CD8-positive, alpha-beta T cell (primary cell): ENCODE measurements at places on chromosomes 6 and 20.

- peak; percentile 70 for DNase-seq
Observed at GRCh38 chr20:49668181-49668877, 45.3 kb downstream of the B4GALT5 start.

DNA sequence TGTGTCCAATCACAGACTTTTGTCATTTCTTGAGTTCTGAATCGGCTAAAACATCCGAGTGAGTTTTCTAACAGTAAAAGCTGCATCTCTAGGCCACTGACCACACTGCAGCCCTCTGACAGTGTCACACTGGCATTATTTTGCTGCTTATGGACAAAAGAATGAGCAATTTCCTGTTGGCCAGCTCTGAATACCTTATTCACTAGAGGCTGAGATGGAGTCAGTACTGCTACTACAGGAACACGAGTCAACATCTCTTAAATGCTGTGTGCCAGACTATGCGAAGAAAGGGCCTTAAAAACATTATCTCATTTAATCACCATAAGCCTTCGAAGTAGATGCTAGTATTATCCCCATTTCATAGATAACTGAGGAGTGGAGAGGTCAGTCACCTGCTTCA, 42.5 kb upstream of the IPCEF1 start:
- DNase-seq: no peak

DNA sequence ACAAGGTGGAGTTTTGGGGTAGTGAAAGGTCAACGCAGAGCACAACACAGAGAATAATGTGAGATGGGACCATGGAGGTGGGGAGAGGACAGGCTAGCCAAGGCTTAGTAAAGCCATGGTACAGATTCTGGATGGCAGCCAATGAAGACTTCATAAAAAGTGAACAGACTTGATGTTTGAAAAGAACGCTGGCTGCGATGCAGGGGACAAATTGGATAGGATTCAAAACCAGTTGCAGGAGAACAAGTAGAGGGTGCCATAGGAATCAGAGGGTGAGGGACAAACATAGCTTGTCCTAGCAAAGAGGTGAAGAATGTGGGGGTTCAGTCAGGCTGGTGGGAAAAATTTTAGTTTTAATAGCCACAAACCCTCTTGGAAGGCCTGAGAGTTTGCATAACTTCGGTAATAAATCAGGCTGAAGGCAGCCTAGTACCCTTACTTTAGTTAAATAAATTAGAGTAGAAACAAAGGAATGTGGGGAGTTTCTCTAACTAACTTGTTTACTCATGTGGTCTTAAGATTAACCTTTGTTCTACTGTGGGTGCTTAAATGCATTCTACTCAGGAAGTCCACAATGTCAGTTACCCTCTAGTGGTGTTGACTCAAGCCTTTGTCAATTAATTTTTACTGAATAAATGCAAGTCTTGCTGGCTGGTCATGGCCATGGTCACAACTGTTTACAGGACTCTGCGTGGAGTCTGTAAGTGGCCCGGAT, 216.4 kb downstream of the C6orf118 start:
- no peak for DNase-seq

DNA sequence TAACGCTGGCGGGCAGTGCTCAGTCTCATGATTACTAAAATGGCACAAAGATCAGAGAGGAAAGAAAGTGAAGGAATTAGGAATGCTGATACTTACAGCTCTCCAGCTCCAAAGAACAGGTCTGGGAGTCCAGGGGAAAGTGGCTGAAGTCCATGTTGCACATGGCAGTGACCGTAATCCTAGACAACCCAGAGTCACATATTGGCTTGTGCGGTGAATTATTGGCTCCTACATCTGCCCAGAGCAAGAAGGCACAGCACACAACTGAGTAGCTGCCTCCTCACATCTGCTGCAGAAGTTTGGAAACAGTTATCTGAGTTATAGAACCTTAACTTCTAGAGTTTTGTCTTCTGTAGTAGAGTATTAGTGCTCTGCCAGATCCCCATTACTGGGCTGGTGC, 47.2 kb downstream of the GABRR2 start:
- DNase-seq: no peak

DNA sequence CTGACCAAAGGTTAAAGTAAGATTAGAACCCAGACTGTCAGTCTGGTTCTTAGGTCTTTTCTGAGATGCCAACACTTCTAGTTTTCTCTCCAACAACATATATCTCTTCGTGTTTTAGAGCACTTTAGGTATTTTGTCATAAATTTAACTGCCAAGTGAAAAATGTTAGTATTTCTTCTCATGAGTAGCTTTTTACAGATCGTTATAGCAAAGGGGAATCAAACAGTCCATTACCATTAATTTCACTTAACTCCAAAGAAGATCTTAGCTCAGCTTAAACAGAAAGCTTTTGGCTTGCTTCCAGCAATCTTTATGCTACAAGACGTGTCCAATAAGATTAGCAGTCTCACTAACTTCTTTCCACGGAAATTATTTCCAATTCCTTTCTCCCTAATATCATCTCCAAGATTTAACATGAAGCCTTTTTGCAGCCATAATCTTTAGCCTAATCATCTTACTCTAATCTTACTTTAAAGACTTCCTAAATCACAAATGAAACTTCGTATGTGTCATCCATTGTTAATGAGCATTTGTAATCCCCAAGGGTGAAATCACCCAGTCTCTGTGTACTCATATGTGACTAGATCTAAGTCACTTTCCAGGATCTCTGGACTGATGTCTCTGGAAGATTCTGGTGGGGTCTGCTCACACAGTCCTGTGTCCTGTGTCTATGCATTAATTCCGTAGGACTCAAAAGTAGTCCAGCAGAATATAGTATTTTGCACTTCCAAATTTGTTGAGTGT, 38.7 kb downstream of the MOXD1 start:
- DNase-seq: no peak

DNA sequence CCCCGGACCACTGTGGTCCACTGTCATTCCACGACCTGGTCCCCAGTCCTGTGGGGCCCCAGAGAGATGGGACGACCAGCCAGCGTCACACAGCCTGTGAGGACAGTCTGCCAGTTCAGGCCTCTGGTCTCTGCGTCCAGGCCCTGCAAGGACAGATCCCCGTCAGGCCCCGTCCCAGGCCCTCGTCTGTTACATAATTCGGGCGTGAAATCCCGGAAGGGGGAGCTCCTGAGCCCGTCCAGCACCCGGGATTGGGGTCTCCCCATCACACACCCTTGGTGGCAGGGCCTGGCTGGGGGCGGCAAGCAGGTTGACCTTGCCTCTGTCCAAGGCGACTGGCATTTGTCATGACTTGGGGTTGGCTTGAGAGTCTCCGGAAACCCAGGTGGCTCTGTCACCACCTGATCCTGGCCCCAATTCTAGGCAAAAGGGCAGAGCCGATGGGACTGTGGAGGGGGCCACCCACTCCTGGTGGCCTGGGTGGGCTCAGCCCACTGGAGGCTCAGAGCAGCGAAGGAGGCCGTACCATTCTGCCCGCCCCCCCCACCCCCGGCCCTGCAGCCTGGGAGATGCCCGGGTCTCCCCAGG, 73.8 kb upstream of the GATA5 start:
- no peak for DNase-seq

- DNase-seq: no peak
Observed at GRCh38 chr6:42140756-42141602, 1.4 kb downstream of the C6orf132 start.

DNA sequence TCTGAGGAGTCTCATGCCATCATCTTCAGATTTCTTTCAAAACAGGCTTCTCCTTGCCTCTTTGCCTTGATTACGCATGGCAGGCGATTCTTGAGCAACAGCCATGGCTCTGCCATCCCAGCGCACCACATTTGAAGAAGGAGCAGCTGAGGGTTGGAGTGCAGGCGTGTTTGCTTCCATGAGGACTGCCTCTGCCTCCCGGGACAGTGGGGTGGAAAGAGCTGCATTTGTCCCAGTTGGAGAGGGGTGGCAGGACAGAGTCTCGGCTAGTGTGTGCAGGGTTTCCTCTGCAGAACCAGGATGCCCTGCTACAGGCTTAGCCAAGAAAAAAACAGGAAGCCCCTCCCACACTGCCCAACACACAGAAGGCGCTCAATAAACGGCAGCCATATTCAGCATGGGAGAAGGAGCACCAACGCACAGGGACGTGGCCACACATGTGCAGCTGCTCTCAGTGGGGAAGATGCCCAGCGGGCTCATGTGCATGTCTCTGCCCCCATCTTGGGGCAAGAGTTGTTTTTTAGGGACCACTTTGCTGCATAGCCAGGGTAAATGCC, 36.6 kb downstream of the IRF4 start:
- no peak for DNase-seq

DNA sequence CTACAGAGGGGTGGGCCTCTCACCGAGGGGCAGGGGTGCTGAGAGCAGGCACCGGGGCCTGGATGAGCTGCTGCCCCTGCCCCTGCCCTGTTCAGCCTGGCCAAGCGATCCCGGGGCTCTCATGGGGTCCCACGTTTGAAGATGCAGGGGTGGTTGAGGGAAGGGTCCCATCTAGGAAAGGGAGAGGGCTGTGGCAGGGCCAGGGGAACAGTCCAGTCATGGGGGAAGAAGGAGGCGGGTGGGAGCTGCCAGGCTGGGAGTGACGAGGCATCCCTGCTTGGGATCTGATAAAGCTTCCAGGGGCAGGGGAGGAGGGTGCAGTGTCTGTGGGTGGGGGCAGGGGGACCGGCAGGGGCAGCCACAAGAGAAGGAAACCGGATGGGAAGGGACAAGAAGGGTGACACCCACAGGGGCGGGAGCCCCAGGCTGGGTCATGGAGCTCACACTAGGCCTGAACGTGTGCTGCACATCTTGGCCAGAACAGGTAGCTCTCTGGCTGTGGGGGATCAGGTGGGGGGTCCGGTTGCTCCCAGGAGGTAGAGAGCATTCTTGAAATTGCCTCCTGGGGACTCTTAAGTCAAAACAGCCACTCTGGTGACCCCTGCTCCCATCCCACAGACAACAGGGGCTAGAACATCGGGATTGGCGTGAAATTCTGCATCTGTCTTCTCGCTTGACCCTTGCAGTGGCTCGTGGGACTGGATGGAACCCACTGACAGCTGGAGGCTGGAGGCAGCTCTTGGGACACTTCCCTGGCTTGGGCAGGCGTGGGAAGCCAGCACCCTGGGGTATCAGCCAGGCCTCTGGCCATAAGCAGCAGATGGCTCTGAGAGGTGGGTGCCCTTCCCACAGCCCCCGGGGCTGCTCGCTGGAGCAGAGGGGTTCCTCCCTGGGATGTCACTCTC, 58.0 kb upstream of the GATA5 start:
- no peak for DNase-seq

DNA sequence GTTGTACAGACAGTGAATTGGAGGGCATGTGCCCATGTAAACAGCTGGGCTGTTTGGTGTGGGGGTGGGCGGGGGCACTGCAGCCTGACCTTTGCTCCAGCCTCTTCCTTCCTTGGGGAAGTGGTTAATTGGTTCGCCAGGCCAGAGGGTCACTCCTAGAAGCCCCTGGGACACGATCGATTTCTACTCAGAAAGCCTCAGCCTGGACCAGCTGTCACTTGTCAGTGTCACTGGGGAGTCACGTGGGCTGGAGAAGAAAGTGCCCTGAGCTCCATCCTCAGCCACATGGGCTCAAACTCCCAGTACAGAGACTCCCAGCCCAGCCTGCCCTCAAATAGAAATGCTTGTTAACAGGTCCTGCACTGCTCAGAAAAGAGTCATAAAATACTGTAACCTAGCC, 423.8 kb upstream of the SULF2 start:
- no peak for DNase-seq

DNA sequence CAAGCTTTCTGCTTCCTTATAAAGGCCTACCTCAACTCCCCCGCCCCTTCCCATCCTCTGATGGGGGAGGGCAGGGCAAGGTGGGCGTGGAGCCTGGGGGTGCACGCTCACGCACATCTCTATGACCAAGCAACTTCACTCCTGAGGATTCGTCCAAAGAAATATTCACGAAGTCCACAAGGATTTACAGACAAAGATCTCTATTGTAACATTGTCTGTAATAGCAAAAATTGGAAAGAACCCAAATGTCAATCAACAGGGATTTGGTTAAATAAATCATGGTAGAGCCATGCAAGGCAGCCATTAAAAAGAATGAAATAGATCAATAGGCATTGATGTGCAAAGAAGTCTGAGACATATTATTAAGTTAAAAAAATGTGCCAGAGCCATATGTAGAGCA, 130.4 kb upstream of the AFDN start:
- no peak for DNase-seq

GRCh38 chr20:40591536-40591935, 97.5 kb downstream of the MAFB start:
- no peak for DNase-seq

- DNase-seq: peak; percentile 50
Observed at GRCh38 chr6:142207265-142207877, 60.3 kb downstream of the VTA1 start.

DNA sequence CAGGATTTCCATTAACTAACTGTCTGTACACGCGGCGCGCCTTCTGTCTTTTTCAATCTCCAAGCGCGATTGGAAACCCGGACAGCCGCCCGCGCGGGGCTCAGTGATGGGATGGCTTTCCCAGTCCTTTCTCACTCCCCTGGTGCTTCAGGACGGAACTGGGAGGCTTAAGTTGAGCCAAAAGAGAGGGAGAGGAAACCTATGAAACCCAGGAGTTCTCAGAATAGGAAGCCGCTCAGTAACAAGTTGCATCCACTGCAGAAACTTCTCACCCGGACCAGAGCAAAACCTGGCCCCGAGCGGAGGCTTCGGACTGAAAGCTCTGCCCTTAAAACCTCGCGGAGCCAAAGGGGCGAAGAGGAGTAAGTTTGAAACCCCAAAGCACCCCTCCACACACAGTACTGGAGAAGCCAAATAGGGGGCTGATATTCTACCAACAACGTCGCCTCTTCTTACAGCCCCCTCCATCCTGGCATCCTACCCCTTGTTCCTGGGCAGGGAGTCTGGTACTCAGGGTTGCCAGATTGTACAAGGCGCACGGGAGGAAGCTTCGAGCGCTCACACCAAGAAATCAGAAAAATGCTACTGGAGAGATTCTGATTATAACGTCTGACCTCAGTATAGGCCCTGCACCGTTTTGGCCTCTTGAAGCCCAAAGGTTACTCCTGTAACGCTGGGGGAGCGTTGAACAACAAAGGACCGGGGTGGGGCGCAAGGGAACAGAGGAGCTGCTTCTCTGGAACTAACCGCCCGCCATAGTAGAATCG, 906 bp upstream of the COL12A1 start:
- no peak for DNase-seq

- no peak for DNase-seq
Observed at GRCh38 chr6:167469672-167470071, 144.8 kb downstream of the TTLL2 start.

DNA sequence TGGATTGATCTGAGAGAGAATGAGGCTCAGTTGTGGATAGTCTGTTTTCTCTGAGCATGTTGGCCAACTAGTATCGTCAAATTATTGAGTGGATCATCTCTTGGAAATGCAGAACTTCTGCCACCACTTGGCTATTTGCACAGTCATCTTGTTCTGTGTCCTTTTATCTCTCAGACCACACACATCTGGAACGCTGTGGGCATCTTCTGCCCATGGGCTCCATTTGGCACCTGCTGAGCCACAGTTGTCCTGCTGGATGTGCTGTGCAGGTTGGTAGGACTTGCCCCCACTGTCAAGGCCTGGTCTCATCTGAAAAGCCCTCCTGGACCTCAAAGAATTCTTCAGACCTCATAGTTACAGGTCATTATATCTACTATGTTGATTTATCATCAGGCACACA, 16.7 kb upstream of the C20orf144 start:
- DNase-seq: no peak
